ENCODE measurements at places on chromosomes 2 and 18.

- DNase-seq, result no peak
These were observed 51.4 kb downstream of the TMEM178A start for GRCh38 chr2:39717067-39717466.

DNA sequence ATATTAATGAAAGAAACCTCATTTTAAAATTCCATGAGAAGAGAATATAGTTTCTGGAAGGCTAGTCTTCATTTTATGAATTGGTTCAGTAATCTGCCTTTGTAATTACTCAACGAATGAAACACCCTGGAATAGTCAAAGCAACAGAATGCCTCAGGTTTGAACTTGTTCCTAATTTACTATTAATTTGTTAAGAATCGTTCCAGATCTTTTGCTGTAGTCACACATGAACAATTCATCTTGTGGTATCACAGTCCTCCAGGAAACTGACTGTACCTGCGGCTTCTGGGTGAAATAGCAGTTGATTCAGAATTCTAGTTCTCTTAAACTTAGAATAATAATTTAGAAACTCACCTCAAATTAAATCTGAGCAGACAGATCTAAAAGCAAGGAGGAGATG lies 282.7 kb upstream of the MAP2 start:
- DNase-seq, result no peak

- no peak for DNase-seq
These were observed 229.1 kb upstream of the FN1 start for GRCh38 chr2:215664847-215665525.

- no peak for DNase-seq
These were observed 39.2 kb downstream of the ME2 start for GRCh38 chr18:50918153-50918552.

DNA sequence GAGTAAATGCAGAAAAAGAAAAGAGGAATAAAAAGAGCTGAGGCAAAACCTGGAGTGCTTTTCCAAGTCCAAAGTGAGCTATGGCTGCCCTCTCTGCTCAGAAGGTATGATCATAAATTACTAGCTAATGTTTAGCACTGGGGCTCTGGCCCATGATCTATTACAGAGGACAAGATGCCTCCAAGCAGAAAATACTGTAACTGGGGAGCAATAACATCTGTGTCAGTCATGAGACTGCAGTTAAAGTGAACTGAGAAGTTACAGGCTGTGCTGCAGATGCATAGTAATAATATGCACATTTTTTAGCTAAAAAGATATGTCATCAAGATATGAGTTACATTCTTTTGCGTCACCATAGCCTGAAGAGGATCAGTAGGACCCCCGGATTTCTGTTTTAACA lies 209.4 kb upstream of the RBBP8 start:
- DNase-seq, result no peak
